ENCODE measurements at places on chromosomes 16 and 17.

DNA sequence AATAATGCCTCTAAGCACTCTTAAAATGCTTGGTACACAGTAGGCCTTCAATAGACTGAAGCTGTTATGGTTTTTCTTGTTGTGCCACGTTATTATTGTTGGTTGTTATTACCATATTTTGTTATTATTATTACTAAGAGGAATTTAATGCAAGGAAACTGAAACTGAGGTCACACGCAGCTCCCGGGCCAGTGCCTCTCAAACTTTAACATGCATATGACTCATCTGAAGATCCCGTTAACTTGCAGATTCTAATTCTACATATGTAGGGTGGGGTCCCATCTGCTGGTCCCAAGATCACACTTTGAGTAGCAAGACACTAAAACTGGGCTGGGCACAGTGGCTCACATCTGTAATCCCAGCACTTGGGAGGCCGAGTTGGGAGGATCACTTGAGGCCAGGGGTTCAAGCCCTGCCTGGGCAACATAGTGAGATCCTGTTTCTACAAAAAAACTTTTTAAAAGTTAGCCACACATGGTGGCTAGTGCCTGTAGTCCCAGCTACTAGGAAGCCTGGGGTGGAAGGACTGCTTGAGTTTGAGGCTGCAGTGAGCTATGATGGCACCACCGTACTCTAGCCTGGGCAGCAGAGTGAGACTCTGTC lies 888 bp downstream of the ACSM5 start:
- no peak for DNase-seq

GRCh38 chr16:28918698-28919097 lies 6.3 kb downstream of the RABEP2 start:
- no peak for DNase-seq

DNA sequence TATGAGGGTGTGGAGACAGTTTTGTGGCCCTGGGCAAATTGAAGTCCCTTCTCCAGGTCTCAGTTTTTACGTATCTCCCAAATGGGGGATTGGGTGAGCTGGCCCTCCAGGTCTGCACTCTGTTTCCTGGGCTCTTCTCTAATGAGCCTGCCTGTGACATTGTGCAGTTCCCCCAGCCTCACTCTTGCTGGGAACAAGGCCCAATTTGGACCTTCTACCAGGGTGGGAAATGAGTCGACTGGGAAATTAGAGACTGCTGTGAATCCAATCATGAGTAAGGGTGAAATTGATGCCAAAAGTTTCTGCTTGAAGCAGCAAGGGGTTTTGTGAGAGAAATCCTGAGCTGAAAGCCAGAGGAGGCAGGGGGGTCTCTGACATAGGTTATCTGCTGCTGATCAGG lies 71.5 kb upstream of the KSR1 start:
- DNase-seq, result no peak

DNA sequence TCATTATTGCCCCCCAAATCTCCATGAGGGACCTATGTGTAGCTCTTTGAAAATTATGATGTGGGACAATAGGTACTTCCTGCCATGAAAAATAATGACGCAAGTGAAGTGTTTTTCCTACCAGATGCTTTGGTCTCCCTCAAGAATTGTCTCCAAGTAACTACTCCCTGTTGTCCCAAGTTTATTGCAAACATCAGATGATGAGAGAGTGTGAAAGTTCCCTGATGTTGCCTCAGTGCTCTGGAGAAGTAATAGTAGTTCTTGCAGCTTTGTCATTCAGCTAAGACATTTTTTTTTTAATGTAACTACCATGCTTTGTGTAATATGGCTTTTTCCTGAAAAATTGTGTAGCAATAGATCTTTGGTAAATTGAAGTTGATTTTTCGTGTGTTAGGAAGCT lies 20.1 kb downstream of the LPCAT2 start:
- no peak for DNase-seq

- DNase-seq, result no peak
Observed at GRCh38 chr17:74573169-74573568, 5.9 kb upstream of the CD300H start.

- peak; percentile 8 for DNase-seq
Observed at GRCh38 chr16:2912330-2913199, 834 bp downstream of the FLYWCH1 start.

- no peak for DNase-seq
Observed at GRCh38 chr16:50666658-50667496, 14.2 kb downstream of the SNX20 start.

DNA sequence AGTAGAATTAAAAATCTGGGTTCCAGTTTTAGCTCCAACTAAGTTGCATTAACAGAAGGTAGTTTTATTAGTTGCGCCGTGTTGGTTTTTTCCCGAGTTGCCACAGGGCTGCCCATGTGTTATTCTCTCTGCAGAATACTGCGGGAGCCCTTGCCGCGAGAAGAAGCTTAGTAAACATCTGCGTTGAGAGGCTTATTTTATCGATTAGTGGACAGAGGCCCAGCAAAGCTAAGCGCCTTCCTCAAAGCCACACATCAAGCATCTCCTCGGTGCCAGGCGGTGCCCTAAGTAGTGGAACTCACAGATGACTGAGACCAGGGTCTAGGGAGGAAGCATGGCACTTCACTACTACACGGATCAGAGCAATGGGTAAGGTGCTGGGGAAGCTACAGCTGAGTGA lies 212.3 kb upstream of the IRX5 start:
- DNase-seq, result no peak

DNA sequence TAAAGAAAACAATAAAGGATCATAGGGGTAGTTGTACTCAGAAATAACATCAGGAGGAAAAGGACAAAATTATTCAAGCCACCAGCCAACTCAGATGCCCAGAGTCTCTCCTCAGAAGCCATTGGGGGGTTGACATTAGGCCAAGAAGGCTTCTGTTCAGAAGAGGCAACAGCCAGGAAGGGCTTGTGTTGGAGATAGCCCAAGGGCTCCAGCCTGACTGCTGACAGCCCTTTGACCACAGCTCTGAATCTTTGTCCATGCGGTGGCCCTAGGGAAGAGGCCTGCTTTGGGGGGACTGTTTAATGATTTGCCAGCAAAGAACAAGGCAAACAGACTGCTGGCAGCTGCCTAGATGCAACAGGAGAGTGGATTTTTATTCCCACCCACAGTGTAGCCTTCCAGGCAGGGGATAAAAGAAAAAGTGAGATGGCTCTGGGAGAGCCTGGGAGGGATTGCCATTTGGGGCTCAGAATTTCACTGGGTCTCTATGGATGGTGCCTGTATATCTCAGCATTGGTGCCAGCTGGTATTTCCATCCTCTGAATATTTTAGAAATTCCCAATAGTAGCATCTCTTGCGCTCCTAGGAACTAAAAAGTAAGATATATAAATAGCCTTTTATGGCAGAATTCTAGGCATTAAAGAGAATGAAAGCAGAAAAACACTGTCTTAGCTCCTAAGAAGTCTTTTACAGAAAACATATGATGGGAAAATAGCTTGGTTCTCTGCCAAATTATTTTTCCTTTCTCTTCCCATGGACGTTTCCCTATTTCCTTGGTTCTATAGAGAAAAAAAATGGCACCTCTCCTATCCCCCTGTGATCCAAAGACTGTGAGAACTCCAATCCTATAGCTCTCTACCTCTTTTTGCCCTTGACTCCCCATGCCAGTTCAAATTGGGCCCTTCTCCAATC lies 29.4 kb upstream of the SUPT4H1 start:
- no peak for DNase-seq

DNA sequence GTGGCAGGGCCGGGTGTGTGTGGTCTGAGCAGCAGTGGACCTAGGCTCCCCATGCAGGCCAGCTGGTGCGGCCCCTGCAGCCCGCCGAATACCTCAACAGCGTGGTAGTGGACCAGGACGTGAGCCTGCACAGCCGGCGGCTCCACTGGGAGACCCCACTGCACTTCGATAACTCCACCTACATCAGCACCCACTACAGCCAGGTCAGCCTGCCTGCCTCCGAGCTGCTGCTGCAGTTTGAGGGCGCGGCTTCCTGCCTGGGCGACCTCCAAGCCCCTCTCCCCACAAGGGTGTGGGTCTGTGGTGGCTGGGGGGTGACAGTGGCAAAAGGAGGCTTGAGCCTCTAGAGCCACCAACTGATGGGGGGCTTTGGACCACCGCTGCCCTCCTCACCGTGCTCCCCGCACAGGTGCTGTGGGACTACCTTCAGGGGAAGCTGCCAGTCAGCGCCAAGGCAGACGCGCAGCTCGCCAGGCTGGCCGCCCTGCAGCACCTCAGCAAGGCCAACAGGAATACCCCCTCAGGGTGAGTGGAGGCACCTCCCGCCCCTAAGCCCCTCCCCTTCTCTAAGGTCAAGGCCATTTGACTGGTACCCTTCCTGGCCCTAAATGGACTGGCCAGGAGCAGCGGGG lies 8.4 kb upstream of the SMIM5 start:
- no peak for DNase-seq

DNA sequence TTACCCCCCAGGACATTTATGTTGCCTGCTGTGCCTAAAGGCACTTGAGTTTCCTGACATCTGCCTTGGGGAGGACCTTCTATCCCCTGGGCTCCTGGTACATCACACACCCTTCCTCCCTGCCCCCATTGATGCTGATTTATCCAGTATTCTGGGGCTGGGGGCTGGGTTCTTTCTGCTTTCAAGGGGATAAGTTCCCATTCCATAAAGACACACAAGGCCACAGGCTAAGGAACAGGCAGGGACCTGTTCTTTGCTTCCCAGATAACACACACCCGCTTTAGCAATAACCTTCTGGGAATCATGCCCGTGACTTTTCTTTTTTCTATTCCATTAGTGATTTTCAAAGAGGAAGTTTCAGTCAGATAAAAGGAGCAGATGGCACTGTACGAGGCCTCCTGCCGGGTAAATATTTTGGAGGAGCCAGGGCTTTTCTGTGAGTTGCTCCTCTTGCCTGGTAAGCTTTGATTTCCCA lies 30.6 kb downstream of the CHD9 start:
- no peak for DNase-seq

DNA sequence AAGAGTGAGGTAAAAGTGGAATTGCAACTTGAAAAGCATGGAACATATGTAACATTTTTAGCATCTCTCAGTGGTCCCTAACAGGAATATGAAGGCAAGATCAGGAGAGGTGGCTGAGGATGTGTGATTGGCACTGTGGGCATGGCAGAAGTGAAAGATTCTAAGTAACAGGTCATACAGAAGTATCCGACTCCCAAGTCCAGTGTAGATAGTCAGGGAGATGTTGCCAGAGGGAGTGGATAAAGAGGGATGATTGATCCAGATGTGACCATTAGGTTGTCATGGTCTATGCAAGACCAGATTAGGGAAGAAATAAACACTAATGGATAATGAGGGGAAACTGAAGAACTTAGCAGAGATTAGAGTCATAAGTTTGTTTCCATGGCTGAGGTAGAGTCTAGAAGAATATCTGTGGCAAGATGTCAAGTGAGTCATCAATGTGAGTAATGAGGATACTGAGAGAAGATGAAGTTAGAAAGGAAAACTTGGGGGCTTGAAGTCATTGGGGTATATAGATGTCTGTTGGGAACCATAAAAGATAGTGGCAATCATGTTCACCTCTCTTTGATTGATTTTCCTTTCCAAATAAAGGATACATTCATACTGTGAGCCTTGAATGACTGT lies 23.9 kb upstream of the CAPNS2 start:
- no peak for DNase-seq

DNA sequence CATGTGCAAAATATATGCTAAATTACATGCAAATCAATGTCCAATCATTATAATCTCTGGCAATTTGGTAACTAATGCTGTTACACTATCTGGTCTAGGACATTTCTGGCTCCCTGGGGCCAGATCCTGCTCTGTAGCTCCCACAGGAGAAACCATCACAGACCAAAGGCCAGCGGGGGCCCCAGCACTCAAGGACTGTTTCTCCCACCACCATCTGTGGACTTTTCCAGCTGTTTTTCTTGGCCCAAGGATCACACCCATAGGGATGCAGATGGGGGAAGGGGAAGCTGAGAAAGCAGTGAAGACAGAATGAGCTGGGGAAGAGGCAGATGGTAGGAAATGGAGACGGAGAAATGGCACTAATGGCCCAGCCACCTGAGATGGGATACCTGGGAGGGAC lies at the start of gene HIGD1B:
Gene HIGD1B (plus strand): TSS at position 298 of the 400 bp plus-strand sequence. CDS start 270 bp downstream, outside the sequence.
- no peak for DNase-seq

- DNase-seq, result no peak
Observed at GRCh38 chr17:29007456-29007855, 1.6 kb upstream of the SEZ6 start.

- DNase-seq, result no peak
Observed at GRCh38 chr17:6306820-6307219, 128.1 kb downstream of the AIPL1 start.

DNA sequence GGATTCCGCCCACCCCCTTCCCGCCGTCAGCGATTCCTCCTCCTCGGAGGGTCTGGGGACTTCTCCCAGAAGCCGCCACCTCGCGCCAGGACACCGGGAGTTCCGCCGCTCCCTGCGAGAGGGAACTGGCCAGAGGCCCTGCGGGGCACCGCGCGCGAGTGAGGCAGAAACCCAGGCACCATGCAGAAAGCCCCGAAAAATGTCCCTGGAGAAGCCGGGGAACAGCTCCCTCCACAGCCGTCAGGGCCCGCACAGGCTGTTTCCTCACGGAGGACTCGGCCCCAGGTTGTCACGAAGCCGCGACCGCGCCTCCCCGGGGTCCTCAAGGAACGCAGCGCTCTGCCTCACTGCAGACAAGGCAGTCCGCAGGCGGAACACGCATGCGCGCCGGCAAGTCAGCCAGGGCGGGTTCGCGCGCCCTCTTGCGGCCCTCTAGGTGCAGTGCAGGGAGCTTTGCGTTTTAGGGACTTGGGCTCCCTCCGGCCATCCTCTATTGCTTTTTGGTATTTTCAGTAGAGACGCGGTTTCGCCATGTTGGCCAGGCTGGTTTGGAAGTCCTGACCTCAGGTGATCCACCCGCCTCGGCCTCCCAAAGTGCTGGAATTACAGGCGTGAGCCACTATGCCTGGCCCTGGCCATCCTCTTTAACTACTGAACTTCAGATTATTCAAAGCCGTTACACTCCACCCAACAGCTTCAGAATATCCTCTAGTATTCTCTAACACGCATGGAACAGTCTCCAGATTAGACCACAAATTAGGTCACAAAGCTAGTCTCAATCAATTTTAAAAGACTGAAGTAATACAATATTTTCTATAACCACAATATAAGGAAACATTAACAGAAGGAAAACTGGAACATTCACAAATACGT lies 20.3 kb upstream of the ZNF287 start:
- DNase-seq, result peak; percentile 89

- no peak for DNase-seq
Observed at GRCh38 chr17:79968116-79968515, 67.6 kb downstream of the TBC1D16 start.

GRCh38 chr17:64223931-64224629 lies 39.0 kb downstream of the TEX2 start:
- DNase-seq, result no peak

DNA sequence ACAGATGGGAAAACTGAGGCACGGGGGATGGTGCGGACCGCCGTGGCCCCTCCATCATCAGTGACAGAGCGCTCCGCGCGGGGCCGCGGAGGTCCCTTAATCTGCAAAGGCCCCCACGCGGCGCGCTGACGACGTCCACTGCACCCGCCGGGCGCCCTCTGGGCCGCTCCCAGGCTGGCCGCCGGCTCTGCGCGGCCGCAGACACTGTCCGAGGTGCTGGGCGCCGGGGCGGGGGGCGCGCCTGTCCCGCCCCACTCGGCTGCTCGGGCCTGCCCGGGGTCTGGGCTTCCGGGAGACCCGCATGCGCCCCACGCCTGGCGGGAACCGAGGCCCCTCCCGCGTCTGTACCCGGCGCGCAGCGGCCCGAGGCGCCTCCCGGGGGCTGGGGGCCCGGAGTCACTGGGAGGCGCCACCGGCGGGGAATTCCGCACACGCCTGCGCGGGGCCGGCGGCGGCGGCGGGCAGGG lies 550 bp upstream of the RNF213 start:
- DNase-seq, result peak; percentile 57

- peak; percentile 59 for DNase-seq
Observed at GRCh38 chr17:143785-144281, 6.5 kb downstream of the SCGB1C2 start.

GRCh38 chr17:72345088-72345487 lies 224.3 kb downstream of the SOX9 start:
- no peak for DNase-seq
